ENCODE measurements at places on chromosomes 4 and X.

DNA sequence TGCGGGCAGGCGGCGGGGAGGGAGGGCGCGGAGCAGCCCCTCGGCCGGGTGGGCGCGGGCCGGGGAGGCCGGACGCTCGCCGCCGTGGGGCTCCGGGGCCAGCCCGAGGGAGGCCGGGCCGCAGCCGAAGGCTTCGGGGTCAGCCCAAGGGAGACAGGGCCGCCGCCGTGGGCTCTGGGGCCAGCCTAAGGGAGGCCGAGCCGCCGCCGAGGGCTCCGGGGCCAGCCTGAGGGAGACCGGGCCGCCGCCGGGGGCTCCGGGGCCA lies 251 bp downstream of the KIAA0232 start:
- no peak for DNase-seq

- peak; percentile 73 for DNase-seq
Measured at GRCh38 chr4:153153339-153153871, 50.8 kb upstream of the TRIM2 start.

GRCh38 chr4:186942758-186943377 lies 219.2 kb upstream of the FAT1 start:
- DNase-seq: no peak

DNA sequence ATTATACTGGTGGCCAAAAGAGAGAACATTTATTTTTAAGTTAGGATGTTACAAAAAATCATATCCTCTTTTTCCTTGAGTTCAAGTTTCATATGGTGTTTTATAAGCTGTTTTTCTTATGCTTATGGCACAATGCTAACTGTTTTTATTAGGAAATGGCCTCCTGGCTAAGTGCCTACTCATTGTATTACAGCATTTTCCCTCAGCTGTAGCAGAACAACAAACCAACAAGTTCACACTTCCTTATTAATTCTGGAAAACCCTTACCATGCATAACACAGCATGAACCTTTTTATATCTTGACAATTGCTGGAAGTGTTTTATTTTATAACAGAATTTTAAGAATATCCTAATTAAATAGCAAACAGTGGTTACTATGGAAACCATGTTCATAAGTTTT lies 165.8 kb downstream of the GASK1B start:
- no peak for DNase-seq

DNA sequence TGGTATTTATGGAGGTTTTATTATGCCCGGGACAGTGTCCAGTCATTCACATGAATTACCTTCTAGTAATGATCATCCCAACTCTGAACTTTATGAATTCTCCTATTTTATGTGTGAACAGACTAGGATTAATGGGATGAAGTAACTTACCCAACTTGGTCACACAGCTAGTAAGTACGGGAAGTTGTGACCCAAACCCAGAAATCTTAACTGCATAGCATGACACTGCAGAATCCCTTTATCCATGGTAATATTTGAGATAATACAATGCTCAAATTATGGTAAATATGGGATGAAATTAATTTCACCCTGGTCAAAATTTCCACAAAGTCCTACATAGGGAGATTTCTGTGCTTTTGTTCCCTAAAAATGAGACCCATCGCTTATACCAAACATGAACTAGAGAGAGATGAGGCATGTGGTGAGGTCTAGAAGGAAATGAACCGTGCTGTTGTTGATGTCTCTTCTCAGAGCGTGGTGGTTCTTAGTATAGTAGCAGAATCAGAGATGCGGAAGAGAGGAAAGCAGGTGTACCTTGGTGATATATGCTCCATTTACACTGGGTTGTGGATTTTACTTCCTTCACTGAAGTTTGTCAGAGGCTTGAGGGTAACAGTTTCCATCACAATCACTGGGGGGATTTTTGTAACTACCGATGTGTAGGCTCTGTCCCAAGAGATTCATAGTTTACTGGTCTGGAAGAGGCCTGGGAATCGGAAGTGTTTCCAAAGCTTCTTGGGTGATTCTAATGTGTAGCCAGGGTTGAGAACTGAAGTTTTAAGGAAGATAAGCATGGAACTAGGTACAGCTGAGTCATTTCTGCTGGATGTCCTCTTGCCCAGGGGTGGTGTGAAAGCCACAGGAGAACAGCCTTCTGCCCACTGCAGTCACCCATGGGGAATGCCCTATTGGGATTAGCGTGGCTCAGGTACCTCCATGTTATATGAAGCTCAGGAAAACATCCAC lies 30.2 kb upstream of the FAM9C start:
- DNase-seq: no peak

GRCh38 chrX:7983581-7983980 lies 56.4 kb upstream of the PNPLA4 start:
- no peak for DNase-seq

DNA sequence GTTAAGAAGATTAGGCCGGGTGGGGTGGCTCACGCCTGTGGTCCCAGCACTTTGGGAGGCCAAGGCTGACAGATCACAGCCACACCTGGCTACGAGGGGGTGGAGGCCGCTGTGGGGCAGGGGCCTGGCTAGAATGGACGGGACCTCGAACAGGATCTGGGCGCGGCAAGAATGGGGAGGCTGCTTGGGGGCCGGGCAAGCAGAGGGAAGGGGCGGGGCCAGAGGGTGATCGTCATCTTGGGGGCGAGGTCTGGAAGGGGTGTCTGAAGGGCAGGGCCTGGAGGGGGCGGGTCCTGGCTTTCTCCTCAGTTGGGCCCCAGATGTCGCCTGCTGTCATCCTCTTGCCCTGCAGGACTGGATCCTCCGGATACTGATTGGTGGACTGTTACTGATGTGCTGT lies 57.3 kb upstream of the ENPEP start:
- no peak for DNase-seq

DNA sequence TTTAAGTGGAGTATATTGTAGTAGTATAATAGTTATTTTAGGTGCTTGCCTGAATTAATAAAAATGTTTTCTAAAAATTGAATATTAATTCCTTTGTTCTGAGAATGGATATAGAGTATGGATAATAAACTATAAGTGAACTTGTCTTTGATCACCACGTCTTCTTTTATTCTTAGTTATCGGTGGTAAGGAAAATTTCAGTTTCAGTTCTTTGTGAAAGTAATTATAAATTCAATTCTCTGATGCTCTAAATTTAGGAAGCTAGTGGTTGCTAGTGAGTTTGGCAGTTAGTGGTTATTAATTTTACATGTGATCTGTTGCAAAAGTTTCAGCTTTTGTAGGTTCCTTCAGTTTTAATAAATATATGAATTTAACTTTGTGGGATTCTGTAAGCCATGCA lies 30.8 kb downstream of the MRPL1 start:
- DNase-seq: no peak

- DNase-seq: peak; percentile 27
Measured at GRCh38 chr4:184344899-184345572, 127.4 kb upstream of the ENPP6 start.

GRCh38 chr4:99202536-99202935 lies 16.5 kb downstream of the ADH6 start:
- no peak for DNase-seq

- no peak for DNase-seq
Measured at GRCh38 chr4:138062929-138063328, 179.2 kb downstream of the SLC7A11 start.

- no peak for DNase-seq
Measured at GRCh38 chr4:71229477-71230270, 109.1 kb upstream of the SLC4A4 start.

DNA sequence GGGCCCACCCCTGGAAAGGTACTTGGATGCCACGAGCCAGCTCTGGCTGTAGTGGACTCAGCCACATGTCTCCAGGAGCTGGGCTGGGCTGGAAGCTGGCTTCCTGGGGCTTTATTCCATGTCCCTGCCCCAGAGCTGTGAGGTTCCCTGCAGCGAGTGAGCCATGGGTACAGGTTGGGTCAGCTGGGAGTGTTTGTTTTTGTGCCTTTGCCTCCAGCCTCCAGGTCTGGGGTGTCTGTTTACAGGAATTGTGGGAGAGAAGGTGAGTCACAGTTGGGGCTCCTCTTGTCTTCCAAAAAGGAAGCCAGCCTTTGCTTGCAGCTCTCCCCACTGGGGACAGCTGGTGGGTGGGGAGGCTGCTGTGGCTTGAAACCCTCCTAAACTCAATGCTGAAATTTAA lies 21.5 kb downstream of the SORCS2 start:
- no peak for DNase-seq

DNA sequence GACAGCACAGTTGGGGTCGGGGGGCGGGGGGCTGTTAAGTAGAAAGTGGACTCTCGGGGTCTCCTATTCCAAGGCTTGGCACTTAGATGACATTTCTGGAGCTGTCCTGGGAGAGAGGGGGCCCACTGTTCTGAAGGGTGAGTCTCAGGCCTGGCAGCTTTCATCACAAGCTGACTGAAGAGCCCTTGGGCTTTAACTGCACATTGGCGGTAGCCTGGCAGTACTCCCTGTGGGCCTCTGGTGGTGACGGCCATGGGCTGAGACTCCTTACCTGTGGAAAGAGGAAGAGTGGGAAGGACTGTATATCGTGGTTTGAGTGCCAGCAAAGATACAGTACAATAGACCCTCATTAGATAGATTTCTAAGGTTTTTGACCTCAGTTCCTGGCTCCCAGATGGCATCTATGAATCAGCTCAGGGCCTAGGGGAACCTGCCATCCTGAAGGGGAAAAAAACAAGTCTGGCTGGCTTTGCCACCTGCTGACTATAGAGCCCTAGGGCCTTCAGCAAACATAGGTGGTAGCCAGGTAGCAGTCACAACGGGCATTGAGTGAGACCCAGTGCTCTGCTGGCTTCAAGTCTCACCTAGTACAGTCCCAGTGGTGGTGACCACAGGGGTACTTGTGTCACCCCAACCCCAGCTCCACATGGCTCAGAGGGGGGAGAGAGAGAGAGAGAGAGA lies 87.9 kb downstream of the ANKRD17 start:
- no peak for DNase-seq

GRCh38 chr4:726838-727237 lies 21.2 kb downstream of the PCGF3 start:
- DNase-seq: no peak

- no peak for DNase-seq
Measured at GRCh38 chr4:106426069-106426468, 57.5 kb upstream of the GIMD1 start.

DNA sequence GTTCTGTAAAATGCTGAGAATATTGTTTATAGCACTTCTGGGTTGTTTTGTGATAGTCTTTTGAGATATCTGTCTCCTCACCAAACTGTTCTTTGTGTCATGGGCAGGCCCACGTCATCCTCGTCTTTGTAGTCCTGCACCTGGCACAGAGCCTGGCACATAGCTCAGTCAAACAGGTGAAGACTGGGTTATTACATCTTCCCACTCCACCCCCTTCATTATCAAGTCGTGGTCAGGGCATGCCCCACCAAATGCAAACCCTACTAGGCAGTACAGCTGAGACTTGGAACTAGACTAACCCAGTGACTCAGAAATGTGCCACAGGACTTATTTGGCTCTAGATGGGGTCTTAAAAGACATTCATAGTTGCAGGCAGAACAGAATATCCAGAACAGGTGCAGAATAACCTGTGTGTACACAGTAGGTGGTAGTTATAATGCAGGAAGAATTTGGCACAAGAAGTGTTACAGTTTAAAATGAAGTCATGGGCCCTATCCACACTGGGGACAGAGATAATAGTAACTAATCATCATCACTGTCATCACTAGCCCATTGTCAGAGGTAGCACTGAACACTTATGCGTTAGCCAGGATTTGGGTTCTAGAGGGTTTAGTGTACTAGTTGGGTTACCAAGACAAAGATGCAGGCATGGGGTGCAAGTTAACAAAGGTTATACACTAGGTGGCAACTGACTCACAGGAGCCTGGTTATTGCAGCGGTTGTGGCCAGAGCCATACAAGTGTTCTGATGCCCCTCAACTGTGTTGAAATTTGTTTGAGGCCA lies 74.9 kb downstream of the TBL1X start:
- DNase-seq: no peak

- DNase-seq: no peak
Measured at GRCh38 chr4:121421594-121421993, 40.8 kb upstream of the QRFPR start.

DNA sequence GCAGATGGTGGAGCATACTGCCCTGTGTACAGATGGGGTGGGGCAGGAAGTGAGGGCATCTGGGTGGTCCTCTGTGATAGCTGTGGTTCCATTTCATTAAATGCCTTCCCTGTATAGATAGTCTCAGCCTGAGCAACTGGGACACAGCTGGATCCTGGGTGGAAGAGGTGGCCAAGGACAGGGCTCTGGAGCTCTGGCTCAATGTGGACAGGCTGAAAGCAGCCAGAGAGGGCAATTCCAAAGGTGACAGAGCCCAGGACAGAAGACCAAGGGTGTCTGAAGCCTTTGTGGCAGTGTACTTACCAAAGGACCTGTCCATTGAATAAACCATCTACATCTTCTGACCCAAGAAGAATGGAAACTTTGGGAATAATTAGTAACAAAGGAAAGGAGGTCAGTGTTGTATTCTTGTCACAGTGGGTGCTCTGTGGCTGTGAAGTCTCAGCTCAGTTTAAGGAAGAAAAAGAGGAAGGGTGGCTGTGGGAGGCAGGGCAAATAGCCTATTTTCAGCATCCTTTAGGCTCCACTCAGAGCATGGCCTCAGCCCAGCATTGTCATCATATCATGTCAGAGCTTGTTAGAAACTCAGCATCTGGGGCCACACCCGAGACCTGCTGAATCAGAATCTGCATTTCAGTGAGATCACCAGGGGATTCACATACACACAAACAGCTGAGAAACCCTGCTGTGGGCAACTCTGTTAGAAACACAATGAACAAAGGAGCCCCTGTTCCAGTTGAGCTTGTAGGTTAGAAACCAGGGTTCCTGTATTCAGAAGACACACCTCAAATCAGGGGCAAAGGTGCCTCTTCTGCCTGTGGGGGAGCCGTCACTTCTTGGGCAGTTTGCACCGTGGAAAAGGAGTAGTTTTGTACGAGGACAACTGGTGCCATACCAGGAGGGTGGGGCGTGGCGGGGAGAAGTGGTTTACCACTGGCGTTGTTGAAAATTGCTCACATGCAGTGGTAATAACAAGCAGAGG lies 168.6 kb downstream of the PTTG2 start:
- peak; percentile 67 for DNase-seq

- no peak for DNase-seq
Measured at GRCh38 chr4:74900862-74901261, 32.1 kb upstream of the PARM1 start.

- no peak for DNase-seq
Measured at GRCh38 chr4:136371231-136371630, 1161.1 kb downstream of the PCDH18 start.

GRCh38 chr4:47167081-47168035 lies 136.0 kb downstream of the GABRB1 start:
- no peak for DNase-seq

DNA sequence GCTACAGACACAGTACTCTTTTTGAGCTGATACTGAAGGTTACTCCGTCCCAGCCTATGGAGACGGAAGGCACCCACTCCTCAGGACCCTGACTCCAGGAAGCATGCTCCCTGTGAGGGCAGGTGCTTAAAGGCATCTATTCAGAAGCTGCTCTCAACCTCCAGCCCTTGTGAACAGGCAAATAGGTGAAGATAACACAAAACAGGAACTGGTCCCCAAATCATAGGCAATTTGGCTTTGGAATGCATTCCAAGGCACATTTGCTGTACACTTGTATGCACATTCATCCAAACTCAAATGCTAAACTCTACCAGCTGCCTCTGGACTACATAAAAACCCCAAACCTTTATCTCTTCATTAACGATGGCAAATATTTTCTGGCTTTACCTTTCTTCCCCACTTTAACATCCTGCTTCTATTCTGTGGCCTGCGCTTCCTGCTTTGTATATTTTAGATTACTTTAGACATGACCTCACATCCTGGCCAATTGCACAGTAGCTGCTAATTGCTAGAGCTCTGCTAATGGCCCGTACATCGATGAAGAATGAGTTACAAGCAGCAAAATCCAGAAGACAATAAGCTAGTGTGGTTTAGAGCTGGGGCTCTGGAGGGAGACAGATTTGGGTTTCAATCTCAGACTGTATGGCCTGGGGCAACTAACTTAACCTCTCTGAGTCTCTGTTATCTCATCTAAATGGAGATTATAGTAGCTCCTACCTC lies 3.2 kb downstream of the SEL1L3 start:
- no peak for DNase-seq

GRCh38 chrX:148069759-148070503 lies 88.8 kb downstream of the FMR1NB start:
- DNase-seq: no peak

Data from stimulated activated CD4-positive, alpha-beta T cell treated with anti-CD3 and anti-CD28 coated beads, Interleukin-4, amount 100 ng/mL, for 1 hour (primary cell).